ENCODE measurements at places on chromosomes 2 and 18.

DNA sequence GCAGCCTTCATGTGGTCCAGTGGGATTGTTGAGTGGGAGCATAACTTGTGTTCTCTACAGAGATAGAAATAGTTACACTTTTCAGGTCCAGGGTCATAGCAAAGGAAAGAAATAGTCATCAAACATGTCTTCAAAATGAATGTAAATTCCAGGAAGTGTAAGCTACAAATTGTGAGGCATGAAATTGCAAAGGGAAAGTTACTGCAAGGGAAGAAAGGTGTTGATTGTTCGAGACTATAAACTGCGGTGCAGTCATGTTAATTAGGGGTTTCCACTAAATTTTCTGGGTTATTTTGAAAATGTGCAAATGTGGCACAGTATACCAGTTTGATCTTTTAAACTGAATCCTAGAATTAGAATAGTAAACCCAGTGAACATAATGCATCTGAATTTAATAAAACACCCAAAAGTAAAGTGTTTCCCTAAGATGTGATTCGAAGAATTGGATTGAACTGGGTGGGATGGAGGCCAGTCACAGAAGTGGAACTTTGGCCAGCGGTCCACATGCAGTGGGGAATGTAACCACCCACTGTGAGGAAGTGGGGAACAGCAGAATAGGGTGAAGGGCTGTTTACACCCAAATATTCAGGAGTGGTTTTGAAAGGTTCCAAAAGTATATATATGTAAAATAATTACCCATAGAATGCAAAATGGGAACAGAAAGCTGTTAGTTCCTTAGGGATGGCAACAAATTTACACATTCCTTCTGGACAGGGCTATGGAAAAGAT lies 126.5 kb upstream of the CCDC68 start:
- no peak for DNase-seq

GRCh38 chr2:163771596-163771995 lies 35.8 kb upstream of the FIGN start:
- DNase-seq = no peak

GRCh38 chr2:74472086-74472944 lies at the start of gene MRPL53:
Gene MRPL53, minus strand, starts transcription at chr2:74472680. Its CDS starts 20 bp downstream, at chr2:74472660.
- DNase-seq = peak; percentile 91

- DNase-seq = no peak
These were observed 34.3 kb upstream of the OSBPL6 start for GRCh38 chr2:178159966-178160365.

DNA sequence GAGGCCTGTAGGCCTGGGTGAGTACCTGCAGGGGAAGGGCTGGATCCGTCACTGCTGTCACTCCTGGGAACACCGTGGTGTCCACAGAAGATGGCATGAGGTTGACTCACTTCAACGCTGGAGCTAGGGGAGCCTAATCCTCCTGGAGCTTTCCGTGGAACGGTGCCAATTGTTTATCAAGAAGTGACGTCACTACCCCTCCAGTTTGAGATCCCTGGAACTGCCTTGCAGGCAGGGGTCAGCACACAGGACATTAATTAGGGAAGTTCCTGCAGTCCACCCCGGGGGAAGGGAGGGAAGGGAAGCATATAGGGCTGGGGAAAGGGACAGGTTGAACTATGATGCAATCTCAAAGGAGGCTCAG lies 408.6 kb downstream of the GALR1 start:
- no peak for DNase-seq

- DNase-seq = no peak
These were observed 254.1 kb upstream of the RASGRP3 start for GRCh38 chr2:33222309-33222708.

GRCh38 chr2:213147538-213147937 lies 3.9 kb downstream of the IKZF2 start:
- DNase-seq = no peak

- DNase-seq = no peak
These were observed 348.2 kb upstream of the GYPC start for GRCh38 chr2:126307740-126308139.

DNA sequence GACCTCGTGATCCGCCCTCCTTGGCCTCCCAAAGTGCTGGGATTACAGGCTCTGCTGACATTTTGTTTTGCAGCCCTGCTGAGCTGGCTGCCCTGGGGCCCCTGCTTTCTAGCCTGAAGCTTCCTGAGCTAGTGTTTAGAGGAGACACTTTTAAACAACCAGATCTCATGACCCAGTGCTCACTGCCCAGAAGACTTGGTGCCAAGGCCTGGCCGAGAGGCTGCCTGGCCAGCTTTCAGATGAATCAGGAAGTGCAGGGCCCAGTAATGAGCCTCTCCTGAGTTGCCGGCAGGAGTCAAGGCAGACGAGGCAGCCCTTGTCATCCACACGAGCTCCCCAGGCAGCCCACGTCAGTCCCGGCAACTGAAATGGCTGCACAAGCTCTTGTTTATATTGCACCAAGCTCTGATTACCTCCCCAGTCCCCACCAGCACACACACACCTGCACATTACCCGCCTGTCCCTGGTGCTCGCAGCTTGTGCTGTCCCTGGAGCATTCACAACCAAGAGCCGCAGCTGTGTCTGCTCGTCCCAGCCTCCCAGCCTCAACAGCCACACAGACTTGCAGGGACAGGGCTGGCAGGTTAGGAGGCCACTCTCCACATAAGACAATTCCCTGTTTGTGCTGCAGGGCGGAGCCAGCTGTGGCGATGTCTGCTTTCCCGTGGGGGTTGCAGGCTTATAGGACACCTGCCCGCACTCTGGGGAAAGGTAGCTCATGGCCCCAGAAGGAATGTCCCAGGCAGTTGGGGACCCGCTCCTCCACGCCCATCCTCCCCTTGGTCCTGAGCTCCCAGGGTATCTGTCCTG lies 331.2 kb upstream of the MYT1L start:
- no peak for DNase-seq

GRCh38 chr2:212669761-212670160 lies 131.2 kb upstream of the ERBB4 start:
- no peak for DNase-seq

All from stimulated activated CD4-positive, alpha-beta T cell treated with anti-CD3 and anti-CD28 coated beads, Interleukin-15, amount 100 ng/mL, for 48 hours (primary cell).